Pons (tissue), 1 donor: ENCODE measurements at places on chromosomes 7 and 10.

GRCh38 chr10:71842422-71842821 lies 8.6 kb downstream of the PSAP start:
- no peak for DNase-seq

DNA sequence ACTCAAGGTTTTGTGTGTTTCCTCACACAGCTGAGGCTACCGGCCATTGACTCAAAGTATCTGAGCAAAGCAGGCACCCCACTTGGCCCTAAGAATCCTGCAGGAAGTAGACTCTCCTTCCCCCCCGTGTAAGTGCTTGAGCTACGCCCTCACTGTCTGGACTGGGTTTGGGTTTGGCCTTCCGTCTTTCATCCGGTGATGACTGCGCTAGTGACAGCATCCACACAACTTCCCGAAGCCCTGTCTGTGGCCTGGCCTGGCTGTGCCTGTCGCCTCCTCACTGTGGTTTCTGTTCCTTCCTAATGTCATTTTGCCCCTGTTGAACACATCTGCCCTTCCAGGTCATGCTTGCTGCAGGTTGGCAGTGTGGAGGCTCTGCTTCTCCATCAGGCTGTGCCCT lies 14.5 kb downstream of the C7orf57 start:
- DNase-seq, result no peak

DNA sequence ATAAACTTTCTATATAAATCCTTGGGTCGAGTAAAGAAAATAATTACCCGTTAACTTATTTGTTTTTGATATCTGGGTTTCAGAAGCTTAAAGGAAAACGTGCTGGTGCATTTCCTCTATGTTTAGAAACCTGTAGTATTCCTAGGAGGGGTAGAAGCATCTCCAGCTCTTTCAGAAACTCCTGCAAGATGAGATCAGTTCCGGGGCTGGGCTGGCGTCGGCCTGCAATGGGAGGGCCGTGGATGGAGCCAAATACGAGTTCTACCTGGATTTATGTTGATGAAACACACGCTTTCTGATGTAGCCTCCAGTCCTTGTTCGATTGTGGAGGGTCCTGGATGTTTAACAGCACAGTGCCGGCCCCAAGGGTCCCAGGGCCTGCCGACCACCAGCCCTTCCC lies 35.8 kb upstream of the DIP2C start:
- DNase-seq, result no peak

DNA sequence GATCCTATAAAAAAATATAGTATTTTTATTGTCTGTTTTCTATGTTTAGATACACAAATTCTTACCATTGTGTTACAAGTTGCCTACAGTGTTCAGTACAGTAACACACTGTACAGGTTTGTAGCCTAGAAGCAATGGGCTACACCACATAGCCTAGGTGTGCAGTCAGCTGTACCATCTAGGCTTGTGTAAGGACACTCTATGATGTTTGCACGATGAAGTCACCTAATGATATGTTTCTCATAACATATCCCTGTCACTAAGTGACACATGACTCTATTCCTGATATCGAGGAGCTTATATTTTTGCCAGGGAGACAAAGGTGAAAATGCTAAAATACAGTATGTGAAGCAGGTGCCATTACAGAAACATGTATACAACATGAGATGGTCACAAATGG lies 18.6 kb downstream of the ZNF25 start:
- no peak for DNase-seq

GRCh38 chr7:3846738-3847137 lies 545.7 kb downstream of the SDK1 start:
- no peak for DNase-seq

DNA sequence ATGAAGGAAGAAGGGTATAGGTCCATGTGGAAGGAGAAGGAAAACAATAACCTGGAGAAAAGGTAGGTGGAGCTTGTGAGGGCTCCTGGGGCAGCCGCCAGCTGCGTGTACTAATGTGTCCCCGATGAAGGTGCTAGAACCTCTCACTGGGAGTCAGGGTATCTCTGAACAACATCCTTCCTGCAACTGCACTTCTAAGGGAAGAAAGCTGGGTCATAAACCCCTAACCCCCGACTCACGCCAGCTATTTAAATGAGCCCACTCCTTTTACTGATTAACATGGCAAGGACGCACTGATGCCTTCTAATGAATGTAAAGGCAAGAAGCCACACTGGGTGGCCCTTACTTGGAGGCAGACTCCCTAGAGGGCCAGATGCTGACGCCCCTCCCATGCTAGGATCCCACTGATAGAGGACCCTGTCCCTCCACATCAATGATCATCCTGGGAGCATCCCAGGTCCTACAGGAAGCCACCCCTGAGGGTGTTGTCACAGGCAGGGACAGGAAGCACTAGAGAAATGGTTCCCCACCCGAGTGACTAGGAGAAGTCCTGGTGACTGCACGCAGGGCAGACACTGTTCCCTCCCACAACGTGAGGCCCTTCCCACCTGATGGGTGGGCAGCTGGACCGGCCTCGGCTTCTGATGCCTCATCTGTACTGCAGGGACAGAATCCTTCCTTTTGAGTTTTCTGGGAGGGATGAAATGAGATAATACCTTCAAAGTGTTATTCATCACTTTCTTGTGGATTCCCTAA lies 20.4 kb downstream of the JCAD start:
- no peak for DNase-seq

- DNase-seq, result no peak
Measured at GRCh38 chr7:2967705-2968104, 76.0 kb downstream of the CARD11 start.

GRCh38 chr10:91924212-91925021 lies 847 bp downstream of the BTAF1 start:
- DNase-seq, result peak; percentile 39

DNA sequence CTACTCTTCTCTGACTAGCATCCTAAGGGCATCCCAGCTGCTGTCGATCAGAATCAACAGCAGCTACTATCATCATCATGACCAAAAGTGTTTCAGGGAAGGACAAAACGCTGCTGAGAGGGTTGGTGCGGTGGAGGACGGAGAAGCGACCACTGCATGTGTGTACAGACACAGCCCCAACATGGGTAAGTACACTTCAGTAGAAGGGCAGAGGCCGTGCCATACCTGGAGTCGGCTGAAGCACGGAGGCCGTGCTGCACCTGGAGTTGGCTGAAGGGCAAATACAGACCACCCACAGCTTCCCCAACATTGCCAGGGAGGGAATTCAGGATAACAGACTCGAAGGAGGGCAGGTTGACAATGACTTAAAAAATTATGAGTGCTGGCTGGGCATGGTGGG lies 67.8 kb upstream of the CYTH3 start:
- DNase-seq, result no peak

DNA sequence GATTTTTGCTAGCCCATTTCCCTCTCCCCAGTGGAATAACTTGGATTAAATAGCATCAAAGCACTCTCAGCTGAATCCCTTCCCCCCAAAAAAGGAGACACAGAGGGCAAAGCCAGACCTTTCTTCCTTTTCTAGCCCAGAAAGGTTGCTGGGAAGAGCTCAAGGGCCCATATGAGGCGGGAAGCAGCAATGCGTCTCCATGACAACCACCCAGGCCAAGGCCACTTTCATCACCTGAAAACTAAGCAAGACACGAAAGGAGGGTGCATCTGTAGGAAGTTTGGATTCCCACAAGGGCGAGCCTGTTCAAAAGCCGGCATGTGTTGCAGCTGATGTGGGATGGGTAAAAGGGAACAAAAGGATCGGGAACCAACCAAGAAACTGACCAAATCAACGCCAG lies 229.1 kb downstream of the PLXNA4 start:
- no peak for DNase-seq

DNA sequence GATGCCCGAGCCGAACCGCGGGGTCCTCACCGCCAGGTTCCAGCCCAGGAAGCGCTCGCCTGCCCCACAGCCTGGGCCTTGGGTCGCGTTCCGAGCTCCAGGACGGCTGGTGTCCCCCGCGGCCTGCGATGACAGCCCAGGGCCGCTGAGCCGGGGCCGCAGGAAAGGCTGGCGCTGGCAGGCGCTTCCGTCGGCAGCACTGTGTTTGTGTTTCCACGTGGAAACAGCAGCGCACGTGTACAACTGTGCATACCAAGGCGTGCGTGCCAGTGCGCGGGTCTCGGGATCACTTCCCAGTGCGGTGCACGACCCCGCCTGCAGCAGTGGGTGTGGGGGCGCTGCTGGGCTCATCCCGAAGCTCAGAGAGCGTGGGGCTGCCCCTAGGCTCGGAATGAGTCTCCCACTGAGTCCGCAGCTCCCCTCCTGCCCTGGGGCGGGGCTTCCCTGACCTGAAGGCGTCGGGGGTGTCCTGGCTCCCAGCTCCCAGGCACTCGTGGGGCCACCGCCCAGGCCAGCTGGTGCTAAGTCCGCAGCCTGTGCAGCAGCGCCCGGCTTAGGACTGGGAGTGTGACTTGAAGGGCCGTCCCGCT lies 17.2 kb downstream of the AP5Z1 start:
- DNase-seq, result no peak
